Activated gamma-delta T cell treated with anti-CD3 and anti-CD28 coated beads, Interleukin-2, amount 50 U/mL, for 16 hours (primary cell): ENCODE measurements at places on chromosomes 6 and 20.

- DNase-seq, result no peak
These were observed 494.7 kb upstream of the SLC35B3 start for GRCh38 chr6:8930009-8930408.

- DNase-seq, result no peak
These were observed 142.4 kb downstream of the LRFN2 start for GRCh38 chr6:40444811-40445210.

GRCh38 chr6:47661960-47662359 lies 36.4 kb upstream of the ADGRF4 start:
- DNase-seq, result no peak

DNA sequence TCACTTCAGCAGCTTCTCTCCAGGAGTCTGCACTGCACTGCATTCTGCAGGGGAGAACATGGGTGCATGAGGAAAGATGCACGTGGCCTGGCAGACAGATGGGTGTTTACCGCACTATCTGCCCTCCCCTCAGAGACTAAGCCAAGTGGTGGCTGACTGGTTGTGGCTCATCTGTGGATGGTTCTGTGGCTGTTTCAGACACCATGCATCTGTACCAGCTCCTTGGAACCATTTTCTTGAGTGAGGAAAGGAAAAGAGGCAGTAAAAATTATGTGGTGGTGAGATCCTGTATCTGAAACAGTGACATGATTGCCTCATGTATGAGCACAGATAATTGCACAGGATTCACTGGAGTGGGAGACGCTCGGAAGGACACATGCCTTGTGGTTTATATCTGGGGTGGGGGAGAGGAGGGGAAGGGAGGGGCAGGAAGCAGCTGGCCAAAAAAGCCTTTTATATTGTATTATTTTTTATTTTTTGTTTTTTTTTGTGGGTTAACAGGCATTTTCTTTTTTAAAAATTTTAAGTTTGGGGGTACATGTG lies 161.7 kb downstream of the ERMARD start:
- DNase-seq, result no peak

DNA sequence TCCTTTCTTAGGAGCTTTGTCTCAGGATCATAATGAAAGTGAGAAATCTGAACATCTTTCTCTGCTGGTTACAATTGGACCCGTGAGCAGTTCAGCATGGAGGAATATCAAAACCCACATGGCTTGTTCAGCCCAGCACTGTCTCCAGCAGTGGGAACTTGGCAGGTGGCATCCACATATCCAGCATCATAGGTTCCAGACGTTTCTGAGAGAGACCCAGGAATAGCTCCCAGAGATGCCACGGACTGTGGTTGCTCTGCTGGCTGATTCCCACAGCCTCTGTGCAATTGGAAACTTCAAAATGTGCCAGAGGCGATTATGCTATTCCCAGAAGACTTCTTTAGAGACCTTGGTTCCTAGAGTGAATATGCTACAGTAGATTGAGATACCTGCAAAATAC lies 76.4 kb downstream of the PHACTR2 start:
- DNase-seq, result no peak

GRCh38 chr20:13690943-13691342 lies 52.2 kb upstream of the TASP1 start:
- DNase-seq, result no peak

DNA sequence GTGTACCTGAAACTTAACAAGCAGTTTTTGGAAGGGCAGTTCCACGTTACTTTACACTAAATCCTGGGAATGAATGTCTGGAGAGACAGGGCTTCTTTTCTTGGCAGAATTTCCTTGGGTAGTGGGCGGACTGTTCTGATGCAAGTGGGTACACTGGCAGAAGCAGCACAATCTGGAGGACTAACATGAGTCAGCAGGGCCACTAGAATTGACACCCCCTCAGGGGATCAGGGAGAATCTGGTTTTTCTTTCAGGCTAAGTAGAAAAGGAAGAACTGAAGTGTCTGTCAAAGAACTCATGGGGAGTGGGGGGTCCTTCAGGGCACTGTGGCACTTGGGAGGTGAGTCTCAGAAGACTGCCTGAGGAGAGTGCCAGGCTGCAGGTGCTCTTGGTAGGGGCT lies 34.6 kb downstream of the PANK2 start:
- DNase-seq, result no peak

GRCh38 chr6:155196911-155197310 lies 66.9 kb upstream of the CLDN20 start:
- no peak for DNase-seq

GRCh38 chr6:42369568-42369967 lies 82.2 kb downstream of the TRERF1 start:
- DNase-seq, result no peak

DNA sequence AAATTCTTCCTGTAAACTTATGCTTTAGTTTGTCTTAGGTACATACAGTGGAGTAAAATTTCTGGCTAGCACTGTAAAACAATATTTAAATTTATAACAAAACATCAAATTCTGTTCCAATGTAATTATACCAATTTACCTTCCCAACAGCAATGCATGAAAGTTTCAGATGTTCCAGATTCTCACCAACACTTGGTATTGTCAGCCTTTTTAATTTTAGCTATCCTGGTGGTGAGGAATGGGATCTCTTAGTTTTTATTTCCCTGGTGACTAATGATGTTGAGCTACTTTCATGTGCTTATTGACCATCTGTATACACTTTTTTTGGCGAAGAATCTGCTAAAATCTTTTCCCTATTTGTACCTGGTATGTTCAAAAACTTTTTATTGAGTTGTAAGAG lies 76.1 kb upstream of the PHACTR1 start:
- DNase-seq, result no peak

DNA sequence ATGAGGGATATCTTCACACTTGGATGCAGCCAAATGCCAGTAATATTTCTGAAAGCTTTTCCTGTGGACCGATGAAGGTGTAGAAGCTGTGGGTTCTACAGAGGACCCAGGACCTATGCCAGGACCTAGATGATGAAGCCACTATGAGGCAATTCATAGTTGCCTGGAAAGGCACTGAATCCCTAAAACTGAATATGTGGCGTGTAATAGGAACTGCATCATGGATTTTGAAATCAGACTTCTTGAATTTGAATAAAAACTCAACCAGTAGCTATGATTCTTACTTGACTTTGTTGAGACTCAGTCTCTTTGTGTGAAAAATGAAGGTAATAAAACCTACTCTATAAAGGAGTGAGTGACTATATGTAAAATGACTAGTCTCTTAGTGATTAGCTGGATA lies 89.9 kb upstream of the SGK1 start:
- no peak for DNase-seq

DNA sequence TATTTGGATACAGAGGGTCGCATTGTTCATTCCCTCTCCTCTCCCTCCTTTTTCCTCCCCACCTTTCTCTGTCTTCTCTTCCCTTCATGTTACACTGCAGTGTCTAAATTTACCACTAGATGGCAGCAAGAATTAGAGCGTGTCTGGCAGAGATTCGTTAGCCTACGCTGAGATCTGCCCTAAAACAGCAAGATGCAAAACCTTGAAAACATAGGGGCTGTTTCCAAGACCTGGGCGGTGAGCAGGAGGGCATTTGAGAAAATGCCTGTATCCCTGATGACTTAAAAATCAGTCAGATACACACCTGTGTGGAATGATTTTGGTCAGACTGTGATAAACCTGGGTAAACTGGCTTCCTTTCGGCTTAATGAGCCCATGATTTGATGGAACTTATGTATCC lies 101.5 kb upstream of the ISM1 start:
- DNase-seq, result peak; percentile 2

DNA sequence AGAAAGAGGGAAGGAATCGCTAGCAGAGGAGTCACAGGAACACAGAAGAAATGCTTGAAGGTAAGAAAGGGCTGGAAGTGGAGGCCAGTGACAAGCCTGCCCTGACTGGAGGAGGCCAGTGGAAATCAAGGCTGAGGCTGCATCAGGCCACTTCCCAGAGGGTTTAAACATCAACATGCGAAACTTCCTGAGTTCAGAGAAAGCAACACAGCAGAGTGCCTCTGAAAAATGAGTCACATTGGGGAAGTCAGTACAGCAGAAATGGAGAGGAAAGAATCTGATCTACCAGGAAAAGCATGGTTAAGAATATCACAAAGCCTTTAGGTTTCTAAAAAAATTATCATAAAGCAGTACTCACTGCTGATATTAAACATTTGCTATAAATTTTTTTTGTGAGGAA lies 23.3 kb downstream of the NAPB start:
- DNase-seq, result no peak

GRCh38 chr6:48606618-48607017 lies 495.6 kb upstream of the PTCHD4 start:
- DNase-seq, result no peak

DNA sequence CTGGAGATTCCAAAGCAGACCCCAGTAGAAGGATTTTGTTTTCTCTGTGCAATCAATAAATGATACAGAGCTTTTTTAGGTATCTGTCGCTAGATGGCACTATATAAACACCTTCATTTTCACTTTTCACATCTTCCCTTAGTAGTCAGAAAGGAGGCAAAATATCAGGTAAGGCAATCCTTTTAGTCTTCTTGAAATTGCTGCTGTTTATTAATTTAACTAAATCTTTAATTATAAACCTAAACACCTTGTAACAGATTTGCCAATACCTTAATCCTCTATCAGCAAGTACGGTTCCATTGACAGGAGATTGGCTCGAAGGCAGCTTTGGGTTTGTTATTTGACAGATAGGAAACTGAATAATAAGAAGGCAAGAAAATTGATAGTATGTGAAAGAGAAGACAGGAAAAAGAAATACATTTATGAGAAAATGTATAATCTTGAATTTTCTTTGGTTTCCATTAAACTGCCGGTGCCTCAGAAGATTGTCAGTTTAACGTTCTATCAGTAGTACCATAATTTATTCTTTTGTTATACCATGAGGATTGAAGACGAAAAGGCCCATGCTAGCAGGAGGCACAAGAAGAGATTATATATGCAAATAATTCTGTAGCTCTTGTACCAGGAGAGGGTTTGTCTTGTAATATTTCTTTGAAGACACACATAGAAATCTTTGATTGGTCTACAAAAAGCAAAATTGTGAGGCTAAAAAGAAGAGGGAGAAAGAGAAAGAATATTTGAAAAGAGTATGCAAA lies 23.5 kb upstream of the IBTK start:
- DNase-seq, result no peak

- DNase-seq, result no peak
These were observed 71.9 kb downstream of the EYA4 start for GRCh38 chr6:133313068-133313467.

- no peak for DNase-seq
These were observed 15.4 kb downstream of the SRSF3 start for GRCh38 chr6:36609582-36609981.

GRCh38 chr20:10961651-10962288 lies 288.0 kb upstream of the JAG1 start:
- no peak for DNase-seq

- DNase-seq, result no peak
These were observed 211.3 kb upstream of the RUNX2 start for GRCh38 chr6:45116714-45117410.

DNA sequence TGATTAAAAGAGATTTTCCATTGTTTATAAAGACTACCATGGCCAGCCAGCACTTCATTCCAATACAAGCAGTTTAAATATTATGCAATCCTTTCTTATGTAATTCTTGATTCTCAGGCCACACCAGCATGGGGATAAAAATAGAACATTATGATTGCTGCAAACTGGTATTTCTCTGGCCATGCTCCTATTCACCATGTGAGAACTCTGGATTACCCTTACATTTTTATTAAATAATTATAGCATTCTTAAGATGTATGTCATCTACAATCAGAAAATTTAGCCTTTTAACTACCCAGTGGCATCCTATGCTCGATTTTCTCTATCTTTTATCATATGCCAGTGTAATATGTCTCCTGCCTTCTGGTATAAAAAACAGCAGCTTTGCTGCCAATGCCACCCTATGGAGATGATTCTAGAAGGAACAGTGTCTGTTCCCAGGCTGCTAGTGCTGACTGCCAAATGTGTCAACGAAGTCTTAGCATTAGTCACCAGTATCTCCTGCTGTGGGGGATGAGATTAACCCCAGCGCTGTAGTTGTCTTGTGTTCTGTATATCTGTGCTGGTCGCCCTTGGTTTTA lies 501.4 kb downstream of the BCKDHB start:
- no peak for DNase-seq

GRCh38 chr20:35648836-35649235 lies 15.9 kb downstream of the CPNE1 start:
- no peak for DNase-seq

DNA sequence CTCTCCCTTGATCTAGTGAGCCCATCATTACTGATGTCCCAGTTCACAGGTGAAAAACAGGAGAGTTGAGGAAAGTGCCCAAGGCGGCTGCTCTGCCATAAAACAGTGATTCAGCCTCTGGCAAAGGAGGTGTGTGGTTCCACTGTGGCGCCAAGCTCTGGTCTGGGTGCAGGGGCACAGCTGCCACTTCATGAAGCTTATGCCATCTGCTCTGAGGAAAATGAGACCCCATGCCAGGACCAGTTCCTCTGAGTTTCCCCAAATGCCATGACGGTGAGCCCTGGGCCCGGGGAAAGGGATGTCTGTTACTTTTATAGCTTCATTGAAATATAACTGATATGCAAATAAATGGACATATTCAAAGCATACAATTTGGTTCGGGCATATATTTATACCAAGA lies 33.7 kb upstream of the ZBP1 start:
- DNase-seq, result no peak

- no peak for DNase-seq
These were observed 31.3 kb downstream of the RAB22A start for GRCh38 chr20:58340853-58341252.

DNA sequence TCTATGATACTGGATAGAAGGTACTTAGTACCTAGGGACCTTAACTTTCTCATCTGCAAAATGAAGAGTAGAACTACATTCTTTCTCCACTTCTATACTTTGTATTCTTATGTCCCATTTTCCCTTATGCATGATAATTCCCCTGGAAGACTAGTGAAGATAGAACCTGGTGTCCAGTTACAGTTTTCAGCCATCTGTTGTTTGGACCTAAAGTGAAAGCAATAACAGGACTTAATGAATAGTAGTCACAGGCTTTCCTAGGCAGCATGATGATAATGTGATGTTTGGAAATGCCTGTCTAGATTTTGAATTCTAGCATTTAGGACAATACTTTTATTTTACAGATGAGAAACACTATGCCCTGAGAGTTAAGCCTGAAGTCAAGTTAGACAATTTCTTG lies 153.8 kb downstream of the RIMS1 start:
- no peak for DNase-seq

DNA sequence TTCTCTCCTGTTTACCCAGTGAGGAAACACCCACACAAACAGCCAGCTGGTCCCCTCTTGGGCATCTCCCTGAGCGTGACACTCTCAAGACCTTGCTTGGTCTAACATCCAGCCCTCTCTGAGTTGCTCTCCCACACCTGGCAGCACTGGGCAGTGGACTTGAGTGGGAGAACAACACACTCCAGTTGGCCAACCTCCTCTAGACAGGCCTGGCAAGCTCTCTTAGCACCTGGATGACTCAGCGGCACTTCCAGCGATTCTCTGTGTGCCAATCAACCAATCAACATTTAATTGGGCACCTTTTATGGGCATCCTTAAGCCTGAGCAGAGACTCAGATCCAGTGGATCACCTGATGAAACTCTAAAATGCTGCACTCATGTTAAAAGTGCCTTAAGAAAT lies 76.6 kb upstream of the QKI start:
- DNase-seq, result no peak
